ENCODE measurements at places on chromosomes 2 and 18.
A peak's percentile ranks its signal among the peaks of the same experiment; 100 is the strongest.

DNA sequence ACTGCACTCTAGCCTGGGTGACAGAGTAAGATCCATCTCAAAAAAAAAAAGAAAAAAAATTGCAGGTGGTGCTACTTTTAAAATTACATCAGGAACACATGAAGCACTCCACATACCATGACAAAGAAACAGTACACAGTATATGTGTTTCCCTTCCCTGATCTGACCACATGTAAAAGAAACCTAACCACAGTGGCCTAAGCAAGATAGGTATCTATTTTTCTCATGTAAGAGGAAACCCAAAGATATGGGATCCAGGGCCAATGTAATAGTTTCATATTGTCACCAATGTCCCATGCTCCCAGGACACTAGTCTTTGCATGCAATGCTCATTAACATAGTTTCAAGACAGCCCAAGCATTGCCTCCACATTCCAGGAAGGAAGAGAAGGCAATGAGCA is 99.9 kb downstream of the DYM start:
- DNase-seq = no peak

DNA sequence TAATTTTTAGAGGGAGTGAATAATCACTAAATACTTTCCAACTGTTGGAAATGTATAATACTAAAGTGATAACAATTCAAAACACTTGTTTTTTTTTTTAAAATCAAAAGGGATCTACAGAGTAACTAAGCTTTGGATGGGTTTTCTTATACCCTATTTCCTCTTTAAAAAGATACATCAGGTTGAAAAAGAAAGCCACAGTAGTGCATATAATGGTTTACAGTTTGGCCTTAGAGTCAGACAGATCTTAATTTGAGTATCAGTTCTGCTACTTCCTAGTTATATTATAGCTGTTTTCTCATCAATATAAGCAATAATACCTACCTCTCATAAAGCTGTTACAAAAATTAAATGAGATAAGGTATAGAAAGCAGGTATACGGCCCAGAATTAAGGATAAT is 28.5 kb downstream of the PSME4 start:
- DNase-seq = no peak

DNA sequence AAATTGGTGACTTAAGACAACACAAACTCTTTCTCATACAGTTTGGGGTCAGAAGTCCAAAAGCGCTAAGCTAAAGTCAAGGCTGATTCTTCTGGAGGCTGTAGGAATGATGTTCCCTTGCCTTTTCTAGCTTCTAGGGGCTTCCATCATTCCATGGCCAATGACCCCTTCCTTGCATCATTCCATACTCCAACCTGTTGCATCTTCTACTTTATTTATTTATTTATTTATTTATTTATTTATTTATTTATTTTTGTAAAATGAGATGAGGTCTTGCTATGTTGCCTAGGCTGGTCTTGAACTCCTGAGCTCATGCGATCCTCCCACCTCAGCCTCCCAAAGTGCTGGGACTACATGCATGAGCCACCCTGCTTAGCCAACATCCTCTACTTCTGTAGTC is 44.7 kb upstream of the C1D start:
- no peak for DNase-seq

DNA sequence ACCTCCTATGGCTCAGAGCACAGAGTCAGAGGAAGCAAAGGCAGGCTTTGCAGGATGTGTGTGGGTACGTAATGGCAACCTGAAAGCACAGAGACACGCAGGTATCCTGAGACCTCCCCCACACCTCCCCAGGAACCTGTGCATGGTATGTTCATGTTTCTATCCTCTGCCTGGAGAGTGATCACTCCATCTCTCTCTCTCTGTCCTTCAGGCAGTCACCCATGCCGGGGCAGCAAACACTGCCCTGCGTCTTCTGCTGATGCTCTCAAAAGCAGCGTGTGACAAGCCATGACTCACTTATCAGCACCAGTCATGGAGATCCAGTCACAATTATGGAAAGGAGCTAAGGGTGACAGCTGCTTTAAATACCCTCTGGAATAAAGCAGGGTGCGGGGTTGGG is 52.7 kb downstream of the PDCL3 start:
- DNase-seq = no peak

- no peak for DNase-seq
Measured at GRCh38 chr18:10530852-10531251, 5.0 kb downstream of the NAPG start.

- peak; percentile 58 for DNase-seq
Measured at GRCh38 chr2:150555611-150556356, 68.3 kb upstream of the RND3 start.

DNA sequence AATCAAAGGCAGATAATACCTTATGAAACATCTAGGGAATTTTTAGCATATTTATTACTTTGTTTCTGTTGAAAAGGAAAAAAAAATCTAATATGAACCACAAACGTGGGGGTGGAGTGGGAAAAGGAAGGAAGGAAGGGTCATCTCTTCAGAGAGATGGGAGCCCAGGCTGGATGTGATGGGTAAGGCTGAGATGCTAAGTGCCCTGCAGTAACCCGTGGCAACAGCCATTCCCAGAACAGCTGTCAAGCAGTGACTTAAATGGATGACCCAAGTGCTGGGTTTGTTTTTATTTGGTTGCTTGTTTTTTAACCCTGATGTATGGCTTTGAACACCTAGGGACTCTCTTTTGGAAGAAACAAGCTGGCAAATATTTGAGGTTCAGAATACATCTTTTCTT is 50.7 kb upstream of the KLF7 start:
- DNase-seq = no peak

GRCh38 chr2:44955593-44956392 is 14.3 kb downstream of the SIX3 start:
- peak; percentile 61 for DNase-seq

GRCh38 chr2:45986509-45986908 is 310.7 kb upstream of the EPAS1 start:
- DNase-seq = no peak

DNA sequence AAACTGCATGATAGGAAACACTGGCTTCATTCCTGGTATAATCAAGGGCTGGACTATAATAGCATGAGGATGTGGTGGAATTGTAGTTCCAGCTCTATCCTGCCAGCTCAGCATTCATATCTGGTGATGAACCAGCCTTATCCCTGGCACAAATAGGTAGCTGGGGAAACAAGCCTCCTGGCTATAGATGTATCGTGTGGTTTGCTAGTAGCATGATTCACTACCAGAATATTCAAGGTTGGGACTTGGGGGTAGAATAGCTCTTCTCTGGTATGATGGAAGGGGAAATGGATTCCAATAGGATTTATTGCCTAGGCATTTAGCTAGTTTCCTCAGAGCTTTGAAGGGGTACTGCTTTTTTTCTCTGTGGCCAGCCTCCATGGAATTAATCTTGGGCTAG is 532.8 kb downstream of the FBXO15 start:
- DNase-seq = peak; percentile 92

- peak; percentile 9 for DNase-seq
Measured at GRCh38 chr2:137910641-137911040, 53.6 kb upstream of the HNMT start.

GRCh38 chr2:20451341-20451740 is 4.5 kb downstream of the RHOB start:
- no peak for DNase-seq

DNA sequence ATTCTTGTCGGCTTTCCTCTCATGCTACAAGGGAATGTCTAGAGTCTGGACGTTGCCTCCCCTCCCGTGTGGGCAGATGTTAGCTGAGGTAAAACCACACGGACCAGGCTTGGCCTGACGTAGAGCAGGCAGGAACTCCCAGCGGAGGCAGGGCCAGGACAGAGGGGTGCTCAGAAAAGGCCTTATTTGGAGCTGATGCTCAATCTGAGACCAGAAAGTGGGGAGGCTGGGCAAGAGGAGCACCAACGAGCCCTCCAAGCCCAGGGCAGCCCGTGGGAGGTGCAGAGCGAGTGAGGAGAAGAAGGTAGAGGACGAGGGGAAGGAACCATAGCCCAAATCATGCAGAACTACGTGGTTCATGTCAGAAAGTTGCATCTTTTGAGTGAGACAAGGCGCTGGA is 9.0 kb downstream of the TEX51 start:
- no peak for DNase-seq

- no peak for DNase-seq
Measured at GRCh38 chr2:234528410-234529148, 31.7 kb upstream of the ARL4C start.

GRCh38 chr2:236899950-236900640 is 185.6 kb upstream of the COPS8 start:
- DNase-seq = no peak

- DNase-seq = no peak
Measured at GRCh38 chr2:7900593-7900992, 781.3 kb upstream of the ID2 start.

DNA sequence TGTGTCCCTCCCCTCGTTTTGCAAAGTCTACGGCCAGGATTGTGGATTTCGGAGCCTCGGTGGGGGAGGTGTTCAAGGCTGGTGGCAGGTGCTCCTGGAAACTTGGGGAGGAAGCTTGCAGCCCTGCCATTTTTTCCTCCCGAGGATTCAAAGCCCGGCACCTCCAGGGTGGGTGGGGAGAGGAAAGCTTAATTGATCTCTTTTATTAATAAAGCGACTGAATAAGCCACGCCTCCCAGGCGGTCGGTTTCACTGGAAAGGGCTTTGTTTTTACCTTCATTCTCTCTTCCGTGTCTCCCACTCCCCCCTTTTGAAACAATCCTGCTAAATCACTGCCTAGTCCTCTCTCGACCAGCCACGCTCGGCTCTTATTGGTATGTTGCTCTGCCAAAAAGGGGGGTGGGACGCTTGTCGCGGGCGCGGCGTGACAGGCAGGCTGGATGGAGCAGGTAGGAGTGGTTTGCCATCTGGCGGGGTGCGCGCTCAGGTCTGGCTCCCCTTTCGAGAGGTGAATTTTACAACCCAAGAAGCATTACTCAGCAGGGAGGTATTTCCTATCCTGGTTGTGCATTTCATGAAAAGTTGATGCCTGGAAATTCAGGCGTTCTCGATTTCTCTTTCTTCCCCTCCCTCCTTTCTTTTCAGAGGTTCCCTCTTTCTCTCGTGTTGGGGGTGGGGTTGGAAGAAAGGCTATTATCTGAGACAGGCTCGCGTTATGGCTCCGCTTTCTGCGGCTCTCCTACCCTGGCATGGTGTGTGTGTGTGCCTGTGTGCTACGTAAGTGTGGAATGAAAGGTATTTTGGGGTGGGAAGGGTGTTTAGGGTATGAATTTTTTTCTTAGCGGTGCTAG is 1.4 kb downstream of the NEDD4L start:
- DNase-seq = no peak

GRCh38 chr2:128644718-128645256 is 326.1 kb upstream of the HS6ST1 start:
- no peak for DNase-seq

- DNase-seq = no peak
Measured at GRCh38 chr2:9124231-9124741, 82.3 kb upstream of the ASAP2 start.

DNA sequence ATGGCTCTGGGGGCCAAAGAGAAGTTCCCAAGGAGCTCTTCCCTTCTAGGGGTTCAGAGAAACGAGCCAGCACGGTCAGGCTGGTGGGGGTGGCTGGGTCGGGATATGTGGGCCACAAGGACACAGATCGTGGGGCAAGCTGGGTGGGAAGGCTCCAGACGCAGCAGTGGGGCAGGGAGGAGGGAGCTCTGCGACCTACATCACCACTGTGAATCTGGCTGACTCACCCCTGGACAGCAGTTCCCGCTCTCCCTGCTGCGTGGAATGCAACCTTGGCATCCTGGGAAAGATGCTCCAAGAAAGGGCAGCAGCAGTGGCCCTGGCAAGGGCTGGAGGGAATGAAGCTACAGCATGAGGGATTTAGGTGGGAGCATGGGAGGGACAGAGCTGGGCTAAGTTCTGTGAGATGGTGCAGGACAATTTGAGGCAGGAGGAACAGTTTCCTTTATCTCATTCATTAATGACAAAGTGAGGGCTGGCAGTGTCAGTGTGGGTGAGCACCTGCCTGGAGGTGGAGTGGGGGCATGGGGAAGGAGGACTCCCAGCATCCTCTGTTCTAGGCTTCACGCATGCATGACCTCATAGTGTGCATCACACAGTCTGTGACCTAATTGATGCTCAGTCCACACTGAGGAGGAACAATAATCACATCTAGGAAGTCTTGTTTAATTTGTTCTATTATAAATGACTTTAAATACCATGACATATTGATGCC is 25.0 kb downstream of the CELF4 start:
- DNase-seq = no peak
